Kidney glomerular epithelial cell (primary cell): ENCODE measurements at places on chromosomes 1 and 21.

DNA sequence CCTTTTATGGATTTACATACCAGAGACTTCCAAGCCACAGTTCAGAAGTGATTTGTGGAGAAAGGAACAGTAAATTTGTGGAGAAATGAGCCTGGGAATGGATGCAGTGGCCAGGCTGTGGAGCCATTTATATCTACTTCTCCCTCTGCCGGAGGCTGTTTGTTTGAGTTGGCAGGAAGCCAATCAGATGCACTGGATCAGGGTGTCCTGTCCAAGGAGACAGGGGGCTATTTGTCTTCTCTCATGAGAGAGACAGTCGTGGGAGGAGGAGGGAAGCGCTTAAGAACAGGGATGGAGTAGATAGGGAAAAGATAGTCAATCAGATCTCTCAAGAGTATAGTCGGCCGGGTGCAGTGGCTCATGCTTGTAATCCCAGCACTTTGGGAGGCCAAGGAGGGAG lies 2.8 kb upstream of the HAPLN2 start:
- DNase-seq: no peak

GRCh38 chr1:201676197-201676596 lies 137.3 kb downstream of the NAV1 start:
- DNase-seq: peak; percentile 8

GRCh38 chr1:85356130-85356529 lies 79.7 kb upstream of the BCL10 start:
- no peak for DNase-seq

DNA sequence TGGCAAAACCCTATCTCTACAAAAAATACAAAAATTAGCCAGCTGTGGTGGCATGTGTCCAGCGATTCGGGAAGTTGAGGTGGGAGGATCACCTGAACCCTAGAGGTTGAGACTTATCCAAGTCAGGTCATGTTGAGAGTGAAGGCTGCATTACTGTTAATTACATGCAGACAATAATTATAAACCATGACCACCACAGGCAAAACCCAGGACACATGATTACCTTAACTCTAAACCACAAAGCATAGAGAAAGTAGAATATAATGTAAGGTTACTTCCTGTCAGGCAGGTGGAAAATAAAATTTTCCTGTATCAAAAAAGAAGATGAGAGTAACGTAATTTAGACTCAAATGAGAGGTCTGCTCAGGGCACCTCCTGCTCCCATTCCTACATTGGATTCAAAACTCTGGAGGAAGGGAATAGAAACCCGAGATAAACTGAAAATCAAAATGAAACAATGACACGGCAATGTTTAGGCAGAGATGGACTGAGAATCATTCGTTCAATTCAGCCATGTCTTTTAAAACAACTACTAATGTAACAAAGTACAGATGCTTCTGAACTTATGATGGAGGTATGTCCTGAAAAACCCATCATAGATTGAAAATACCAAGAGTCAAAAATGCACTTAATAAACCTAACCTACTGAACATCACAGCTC lies 33.6 kb downstream of the RGS8 start:
- DNase-seq: no peak

GRCh38 chr21:34029743-34030528 lies 43.4 kb upstream of the MRPS6 start:
- peak; percentile 46 for DNase-seq
